Mesendoderm (in vitro differentiated cells): ENCODE measurements at places on chromosomes 5 and 9.

- no peak for DNase-seq
Observed at GRCh38 chr5:10649666-10650380, 86.0 kb downstream of the ANKRD33B start.

DNA sequence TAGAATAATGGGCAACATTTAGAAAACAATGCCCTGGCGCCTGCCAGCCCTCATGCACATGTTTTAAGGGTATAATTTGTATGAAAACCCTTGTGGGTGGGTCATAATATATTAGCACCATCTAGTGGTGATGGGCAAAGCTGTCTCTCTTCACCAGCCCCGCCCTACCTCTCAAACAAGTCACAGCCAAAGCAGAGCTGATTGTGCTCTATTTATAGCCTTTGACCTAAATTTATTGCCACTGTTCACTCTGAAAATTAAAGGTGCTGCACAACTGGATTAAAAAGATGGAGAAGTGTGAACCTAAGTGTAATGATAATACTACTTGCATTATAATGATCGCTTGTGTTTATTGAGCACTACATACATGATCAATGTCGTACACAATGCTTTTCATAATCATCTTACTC lies 131.9 kb upstream of the ANKH start:
- peak; percentile 61 for DNase-seq

- peak; percentile 74 for DNase-seq
Observed at GRCh38 chr5:101942321-101942882, 353.7 kb downstream of the SLCO4C1 start.

DNA sequence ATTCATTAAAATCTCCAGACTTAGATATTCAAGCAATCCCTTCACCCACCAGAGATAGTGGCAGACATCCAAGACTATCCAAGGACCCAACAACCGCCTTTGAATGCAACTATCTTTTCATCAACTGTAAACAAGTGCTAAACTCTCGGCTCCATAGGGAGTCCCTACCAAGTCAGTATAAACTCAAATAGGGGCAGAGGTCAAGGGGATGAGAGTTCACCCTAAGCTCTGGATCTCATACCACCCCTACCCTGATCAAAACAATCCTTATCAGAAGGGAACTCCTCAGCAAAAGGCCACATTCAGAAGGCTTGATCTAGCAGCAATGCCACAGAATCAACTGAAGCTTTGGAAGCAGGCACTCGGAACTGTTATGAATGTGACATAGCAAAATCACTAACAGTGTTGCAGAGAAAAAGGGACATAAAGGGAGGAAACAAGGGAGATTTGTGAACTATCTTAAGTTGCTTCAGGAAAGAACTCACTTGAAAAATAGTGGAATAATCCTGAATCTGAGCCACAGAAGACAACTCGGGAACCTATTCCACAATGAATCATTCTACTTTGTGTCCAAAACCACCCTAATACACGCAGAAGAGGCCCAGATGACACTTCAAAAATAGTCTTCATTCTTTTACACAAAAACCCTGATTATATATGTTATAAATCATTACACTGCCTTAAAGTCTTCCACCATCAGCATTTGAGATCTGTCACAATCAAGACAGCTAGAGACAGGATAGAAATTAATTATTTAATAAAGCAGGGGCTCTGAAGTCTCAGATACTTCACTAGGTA lies 49.8 kb downstream of the NR6A1 start:
- peak; percentile 88 for DNase-seq

- peak; percentile 63 for DNase-seq
Observed at GRCh38 chr5:94540856-94541494, 77.4 kb downstream of the KIAA0825 start.

GRCh38 chr9:73178044-73178443 lies 26.4 kb downstream of the ANXA1 start:
- DNase-seq, result no peak

- DNase-seq, result no peak
Observed at GRCh38 chr9:15220658-15221318, 86.2 kb downstream of the TTC39B start.

- no peak for DNase-seq
Observed at GRCh38 chr5:134453016-134453415, 41.3 kb upstream of the CDKN2AIPNL start.

DNA sequence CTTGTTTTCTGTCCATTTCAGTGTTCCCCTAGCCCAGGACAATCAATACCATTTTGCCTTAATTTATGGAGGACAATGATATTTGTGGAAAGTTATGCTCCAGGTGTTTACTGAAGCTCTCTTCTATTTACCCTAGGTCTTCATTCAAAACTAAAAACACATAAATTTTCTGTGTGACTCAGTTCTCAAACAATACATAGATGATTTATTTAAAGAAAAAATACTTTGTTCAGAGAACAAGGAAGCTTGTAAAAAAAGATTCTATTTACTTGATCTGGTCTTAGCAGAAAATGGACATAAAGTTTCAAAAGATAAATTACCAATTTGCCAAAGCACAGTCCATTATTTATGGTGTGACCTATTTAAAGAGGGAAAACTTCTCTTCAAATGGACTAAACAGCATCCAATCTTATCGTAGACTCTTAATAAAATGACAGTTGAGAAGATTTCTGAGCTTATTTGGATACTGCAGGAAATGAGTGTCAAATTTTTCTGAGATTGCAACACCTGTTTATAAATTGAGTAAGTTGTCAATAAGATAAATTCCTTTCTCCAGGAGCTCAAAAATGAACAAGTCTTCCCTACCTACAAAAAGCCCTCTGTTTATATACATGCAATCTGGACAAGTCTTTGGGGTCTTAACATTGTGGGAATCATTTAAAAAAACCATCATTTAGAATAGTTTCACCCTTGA lies 627.2 kb downstream of the PSAT1 start:
- DNase-seq, result no peak

- DNase-seq, result no peak
Observed at GRCh38 chr5:165996201-165996875, 2295.1 kb upstream of the WWC1 start.

DNA sequence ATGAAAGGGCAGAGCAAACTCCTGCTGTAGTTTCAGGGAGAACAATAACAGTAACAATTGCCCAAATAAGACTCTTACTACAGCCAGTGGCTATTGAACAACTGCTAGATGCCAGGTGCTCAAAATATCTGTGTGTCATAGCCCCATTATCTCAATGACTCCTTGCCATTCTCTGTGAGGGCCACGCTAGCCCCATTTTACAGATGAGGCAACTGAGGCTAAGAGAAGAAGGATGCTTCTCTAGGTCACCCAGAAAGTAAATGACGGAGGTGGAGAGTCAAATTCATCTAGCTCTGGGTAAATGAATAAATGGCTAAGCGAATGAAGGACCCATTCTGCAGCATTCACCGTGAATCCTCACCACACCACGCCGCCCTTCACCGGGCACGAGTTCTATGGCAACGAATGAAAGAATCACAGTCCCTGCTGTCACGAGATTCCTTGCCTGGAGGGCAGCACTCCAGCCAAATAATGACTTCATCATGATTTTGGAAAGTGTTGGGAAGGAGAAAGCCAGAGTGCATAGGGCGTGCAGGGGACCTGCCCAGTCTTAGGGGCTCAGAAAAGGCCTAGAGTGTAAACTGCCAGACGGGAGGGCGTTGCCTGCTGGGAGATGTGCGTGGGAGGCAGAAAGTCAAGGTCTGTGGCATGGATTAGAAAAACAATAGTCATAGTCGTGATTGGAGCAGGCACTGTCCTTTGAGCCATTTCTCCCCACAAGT lies 147.2 kb downstream of the C9orf50 start:
- DNase-seq, result no peak

DNA sequence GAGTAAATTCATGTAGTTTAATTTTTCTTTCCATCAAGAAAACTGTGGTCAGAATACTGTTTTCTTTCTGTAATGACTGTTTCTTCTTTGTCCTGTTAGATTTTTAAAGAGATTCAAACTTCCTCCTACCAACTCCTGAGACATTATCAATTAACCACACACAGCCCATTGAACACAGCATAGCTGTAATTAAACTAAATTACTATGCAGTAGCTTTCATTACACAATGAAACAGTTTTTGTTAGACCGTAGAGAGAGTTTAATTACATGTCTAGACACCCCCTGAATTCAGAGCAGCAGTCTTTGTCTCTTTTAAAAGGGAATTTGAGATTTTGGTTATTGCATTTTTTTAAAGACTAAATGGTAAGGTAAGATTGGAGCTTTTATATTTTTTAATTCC lies 77.5 kb downstream of the STARD4 start:
- DNase-seq, result no peak

DNA sequence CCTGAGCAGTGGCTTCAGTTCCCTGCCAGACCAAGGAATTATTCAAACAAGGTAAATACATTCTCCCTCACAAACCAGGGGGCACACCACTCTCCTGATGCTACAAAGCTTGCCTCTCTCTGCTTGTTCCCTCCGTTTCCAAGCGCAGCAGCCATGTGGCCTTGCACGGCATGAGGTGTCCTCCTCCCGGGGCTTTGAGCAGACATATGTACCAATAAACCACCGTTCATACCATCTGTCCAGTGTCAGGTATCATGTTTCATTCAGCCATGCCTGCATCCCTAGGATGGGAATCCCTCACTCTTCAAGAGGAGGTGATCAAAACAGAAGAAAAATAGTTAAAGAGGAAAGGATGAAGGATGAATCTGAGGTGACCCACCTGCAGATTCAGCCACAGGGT lies 282.7 kb downstream of the ENC1 start:
- no peak for DNase-seq

GRCh38 chr5:82174128-82174918 lies 103.8 kb downstream of the RPS23 start:
- DNase-seq, result peak; percentile 85

- no peak for DNase-seq
Observed at GRCh38 chr9:131037335-131038255, 28.6 kb downstream of the LAMC3 start.

DNA sequence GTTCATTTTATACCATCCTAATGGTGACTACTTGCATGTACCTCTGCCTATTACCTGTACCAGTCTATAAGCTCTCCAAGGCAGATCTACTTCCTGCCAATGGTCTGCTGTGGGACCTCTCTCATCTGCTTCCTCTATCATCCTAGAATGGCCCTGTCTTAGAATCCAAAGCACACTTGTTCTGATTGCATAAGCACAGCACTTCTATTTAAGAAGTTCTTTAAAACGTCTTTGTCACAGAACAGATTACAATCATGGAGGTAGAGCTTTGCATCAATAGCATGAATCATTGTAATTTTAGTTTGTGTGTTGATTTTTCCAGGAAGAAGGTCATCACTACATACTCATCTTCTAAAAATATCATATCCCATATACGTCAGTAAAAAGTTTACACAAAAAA lies 131.8 kb upstream of the ACOT12 start:
- DNase-seq, result no peak

GRCh38 chr9:3256571-3257330 lies 269.1 kb downstream of the RFX3 start:
- no peak for DNase-seq

GRCh38 chr9:4317681-4318080 lies 17.8 kb upstream of the GLIS3 start:
- no peak for DNase-seq

DNA sequence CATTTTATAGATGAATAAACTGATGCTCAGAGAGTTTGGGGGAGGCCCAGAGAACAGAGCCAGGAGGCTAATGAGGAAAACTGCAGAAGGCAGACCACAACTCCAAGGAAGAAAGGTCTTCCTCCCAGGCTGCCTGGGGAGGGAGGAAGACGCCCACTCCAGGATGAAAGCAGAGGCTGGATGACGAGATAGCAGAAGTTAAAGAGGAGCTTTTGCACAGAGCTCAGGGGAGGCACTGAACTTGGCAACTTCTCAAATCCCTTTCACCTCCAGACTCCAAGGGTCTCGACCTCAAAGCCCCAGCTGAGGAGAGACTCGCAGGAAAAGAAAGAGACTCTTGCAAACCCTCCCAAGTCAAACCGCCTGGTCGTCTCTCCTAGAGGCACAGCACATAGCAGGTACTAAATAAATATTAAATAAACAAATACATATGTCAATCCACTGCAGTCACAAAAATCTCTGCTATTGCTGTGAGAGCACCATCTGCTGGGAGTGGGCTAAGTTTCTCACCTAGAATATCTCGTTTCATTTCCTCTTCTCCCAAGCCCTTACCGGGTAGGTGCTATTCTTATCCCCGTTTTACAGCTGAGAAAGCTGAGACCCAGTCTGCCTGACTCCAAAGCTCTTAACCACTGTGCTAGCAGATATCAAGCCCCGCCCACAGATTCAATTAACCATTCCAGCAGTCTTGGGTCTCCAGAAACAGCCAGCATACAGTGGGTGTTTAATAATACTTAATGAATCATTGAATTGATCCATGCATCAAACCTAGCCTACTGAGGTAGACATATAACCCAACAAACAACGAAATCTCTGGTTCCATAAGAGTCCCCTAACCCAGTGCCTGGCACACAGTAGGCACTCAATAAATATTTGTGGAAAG lies 97.8 kb upstream of the HAND1 start:
- peak; percentile 70 for DNase-seq

DNA sequence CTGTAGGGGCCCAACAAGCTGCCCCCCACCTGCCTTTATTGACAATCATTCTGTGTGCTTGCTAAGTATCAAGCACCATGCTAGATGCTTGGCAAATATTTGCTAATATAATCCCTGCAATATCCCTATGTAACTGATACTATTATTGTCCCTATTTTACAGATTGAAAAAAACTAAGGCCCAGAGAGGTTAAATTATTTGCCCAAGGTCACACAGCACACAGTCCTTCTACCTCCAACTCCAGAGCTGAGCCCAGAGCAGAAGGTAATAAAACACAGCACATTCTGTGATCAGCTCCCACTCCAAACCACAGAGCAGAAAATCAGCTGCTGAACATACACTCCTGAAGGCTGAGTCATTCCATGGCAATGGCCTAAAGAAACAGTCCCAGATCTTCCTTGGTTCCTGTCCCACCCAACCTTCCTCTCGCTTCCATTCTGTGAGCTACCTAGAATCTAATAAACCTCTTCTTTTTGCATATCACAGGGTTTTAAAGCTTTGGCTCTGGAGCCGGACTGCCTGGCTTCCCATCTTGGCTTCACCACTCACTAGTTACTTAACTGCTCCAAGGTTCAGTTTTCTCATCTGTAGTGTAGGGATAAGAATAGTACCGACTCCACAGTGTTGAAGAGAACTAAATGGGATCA lies 66.7 kb upstream of the ADRA1B start:
- DNase-seq, result no peak

- DNase-seq, result no peak
Observed at GRCh38 chr5:145378226-145378625, 456.9 kb downstream of the PRELID2 start.

GRCh38 chr9:125522328-125522725 lies 184.7 kb downstream of the MAPKAP1 start:
- no peak for DNase-seq

GRCh38 chr9:74132986-74133385 lies 364.1 kb upstream of the RORB start:
- peak; percentile 52 for DNase-seq

- no peak for DNase-seq
Observed at GRCh38 chr5:72294473-72294872, 25.6 kb downstream of the MRPS27 start.

GRCh38 chr9:106112935-106113334 lies 418.6 kb downstream of the TMEM38B start:
- no peak for DNase-seq

DNA sequence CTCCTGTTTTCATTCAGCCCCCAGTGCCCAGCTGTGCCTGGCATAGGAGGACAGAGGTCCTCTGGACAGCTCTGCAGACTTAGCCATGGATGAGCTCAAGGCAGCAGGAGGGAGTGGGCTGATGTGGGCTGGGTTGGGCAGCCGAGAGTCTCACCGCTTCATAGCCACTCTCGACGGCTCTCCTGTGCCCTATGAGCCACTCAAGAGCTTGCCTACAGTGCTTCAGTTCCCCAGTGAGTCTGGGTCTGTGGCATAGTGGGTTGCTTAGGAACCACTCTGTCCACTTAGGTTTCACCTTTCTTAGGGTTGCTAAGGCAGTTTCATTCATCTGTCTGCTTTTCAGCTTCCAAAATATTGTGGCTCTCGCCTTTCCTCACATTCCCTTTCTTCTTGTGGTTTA lies 296.8 kb downstream of the ICE1 start:
- no peak for DNase-seq
